ENCODE measurements at places on chromosomes 5 and 9.

GRCh38 chr5:43772458-43772763 lies 169.4 kb downstream of the NNT start:
- DNase-seq, result no peak

DNA sequence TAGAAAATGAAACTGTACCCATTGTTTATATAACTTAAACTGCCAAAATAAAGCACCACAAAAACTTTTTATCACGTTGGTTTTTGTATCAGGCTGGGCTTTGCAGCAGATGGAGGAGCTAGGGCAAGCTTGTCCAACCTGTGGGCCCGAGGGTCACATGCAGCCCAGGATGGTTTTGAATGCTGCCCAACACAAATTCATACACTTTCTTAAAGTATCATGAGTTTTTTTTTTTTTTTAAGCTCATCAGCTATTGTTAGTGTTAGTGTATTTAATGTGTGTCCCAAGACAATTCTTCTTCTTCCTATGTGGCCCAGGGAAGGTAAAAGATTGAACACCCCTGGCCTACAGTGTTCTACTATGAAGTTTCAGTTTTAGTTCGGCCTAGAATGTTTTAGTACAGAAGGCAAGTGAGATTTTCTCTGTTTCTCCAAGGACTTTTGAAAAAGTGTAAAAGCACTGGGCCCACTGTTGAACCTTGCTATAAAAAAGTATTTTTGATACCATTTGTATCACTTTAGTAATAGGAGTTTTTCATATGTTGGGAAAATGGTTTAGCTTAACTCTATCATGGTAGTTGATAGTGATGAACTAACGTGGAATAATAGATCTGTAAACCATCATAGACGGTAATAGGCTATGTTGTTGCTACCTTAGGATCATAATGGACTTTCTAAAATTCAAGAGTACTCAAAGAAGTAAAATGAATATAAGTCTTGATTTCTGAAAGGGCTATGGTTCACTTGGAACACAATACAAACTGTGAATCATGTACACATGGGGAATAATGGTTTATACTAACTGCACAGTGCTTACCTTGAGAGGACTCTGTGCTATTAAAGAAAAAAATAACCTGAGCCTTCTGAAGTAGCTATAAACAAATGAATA lies 2.9 kb downstream of the CDKN2A start:
- no peak for DNase-seq

DNA sequence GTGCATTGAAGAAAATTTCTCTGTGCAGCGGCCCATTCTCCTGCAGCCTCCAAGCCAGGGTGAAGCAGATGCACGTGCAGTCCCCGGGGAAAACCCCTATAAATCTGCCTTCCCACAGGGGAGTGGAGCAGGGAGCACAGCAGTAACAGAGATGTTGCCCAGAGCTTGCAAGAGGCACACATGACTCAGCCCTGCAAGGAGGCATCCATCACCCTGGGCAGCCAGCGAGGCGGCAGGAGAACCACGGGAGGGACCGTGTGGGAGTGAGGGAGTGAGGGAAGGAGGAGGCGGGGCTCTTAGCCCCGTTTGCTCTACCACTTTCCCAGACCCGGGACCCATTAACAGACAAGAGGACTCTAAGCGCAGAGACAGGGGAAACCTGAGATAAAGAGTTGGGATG lies 96.2 kb upstream of the ARAP3 start:
- peak; percentile 73 for DNase-seq

DNA sequence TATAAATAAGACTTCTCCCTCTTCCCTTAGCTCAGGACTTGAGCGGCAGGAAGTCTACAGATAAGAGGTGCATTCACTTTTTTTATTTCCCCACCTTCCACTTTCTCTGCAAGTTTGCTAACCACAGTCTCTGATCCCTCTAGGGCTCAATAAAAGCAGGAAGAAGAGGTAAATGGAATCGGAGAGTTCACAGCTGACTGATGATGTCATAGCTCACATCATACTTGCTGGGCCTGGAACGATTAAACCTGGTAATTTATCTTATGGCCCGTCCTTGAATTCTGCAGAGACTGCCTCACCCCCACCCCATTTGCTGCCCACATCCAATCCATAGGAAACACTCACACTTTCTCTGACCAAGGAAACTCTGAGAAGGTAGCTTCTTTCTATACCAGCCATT lies 62.9 kb downstream of the DRD1 start:
- DNase-seq, result no peak

GRCh38 chr9:110217656-110218099 lies 9.7 kb upstream of the C9orf152 start:
- DNase-seq, result peak; percentile 48

DNA sequence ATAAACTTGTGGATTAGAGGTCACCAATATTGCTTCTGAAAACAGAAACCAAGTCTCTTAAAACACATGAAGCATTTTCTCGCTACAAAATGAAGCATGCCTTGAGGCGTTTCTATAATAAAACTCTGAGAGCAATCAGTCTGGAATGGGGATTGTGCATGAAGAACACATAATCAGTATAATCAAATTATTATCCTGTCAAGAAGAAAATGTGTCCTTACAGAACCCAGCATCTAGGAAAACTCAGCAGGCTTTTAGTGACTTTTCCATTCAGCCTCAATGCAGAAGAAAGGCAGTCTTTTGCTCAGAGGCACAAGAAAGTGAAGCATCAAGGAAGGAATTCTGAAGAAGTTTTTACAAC lies 121.9 kb downstream of the CDH18 start:
- no peak for DNase-seq

DNA sequence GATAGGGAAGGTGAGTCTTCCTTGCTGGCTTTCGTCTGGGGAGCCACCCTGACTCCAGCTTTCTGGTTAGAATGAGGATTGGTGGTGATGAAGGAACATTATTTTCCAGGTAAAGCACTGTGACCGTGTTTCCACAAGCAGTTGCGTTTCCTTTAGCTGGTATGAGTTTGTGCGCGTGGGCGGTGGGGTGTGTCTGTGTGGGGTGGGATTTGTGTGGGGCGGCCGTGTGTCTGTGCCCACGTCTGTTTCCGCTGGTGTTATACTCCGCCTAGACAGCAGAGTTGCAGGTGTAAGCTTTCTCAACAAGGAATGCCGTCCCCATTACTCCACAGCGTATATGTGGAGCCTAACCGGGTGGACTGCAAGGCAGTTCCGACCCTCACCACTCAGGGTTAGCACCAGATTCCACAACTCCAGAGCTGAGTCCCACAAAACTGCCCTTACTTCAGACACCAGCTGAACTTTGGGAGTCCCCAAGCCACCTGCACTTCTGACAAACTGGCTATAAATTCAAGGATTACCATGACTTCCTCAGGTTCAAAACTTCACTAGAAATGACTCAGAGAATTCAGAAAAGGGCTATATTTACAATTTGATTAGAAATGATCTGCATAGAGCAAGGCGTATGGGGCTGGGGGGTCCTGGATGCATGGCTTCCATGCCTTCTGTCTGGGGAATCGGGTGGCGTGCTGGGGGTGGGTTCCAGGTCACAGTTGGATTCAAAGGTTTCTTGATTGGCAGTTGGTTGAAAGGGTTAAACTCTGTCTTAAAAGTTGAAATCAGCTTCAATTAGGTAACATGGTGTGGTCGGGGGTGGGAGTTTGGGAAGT lies 29.8 kb downstream of the PROP1 start:
- no peak for DNase-seq

DNA sequence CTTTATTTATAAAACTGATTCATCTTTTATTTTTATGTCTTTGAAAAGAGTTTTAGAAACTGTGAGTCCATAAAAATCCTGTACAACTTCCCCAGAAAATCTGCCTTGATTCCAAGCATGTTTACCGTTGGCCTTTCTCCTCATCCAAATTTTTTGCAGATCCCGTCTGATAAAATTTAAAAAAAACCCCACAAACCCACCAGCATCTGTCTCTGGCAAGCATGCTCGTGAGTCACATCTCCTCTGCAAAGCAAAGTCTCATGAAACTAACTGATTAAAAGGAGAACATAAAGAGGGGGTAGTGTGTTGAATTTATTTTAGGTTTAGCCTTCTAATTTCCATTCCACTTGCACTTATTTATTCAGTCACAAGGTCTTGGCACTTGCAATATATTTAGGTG lies 109.4 kb downstream of the MAT2B start:
- peak; percentile 34 for DNase-seq

DNA sequence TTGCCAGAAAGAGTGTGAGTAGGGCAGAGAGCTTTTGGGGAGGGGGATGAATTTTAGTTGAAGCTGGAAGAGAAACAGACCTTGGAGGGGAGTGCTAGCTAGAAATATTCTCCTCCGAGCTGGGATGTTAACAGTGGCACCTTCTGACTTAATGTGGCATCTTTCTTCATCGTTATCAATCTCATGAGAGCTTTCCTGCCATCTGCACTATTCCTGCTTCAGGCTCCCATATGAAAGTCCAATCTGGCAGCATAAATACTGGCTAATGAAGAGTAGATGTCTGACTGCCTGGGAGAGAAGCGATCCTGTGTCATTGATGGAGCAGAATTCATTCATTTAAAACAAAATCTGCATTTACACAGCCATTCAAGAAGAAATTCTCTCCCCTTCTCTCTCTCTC lies 284.5 kb downstream of the TMEM38B start:
- DNase-seq, result no peak

- no peak for DNase-seq
Measured at GRCh38 chr5:103444333-103445038, 118.1 kb downstream of the NUDT12 start.

- DNase-seq, result no peak
Measured at GRCh38 chr5:153212471-153212870, 278.0 kb upstream of the GRIA1 start.

DNA sequence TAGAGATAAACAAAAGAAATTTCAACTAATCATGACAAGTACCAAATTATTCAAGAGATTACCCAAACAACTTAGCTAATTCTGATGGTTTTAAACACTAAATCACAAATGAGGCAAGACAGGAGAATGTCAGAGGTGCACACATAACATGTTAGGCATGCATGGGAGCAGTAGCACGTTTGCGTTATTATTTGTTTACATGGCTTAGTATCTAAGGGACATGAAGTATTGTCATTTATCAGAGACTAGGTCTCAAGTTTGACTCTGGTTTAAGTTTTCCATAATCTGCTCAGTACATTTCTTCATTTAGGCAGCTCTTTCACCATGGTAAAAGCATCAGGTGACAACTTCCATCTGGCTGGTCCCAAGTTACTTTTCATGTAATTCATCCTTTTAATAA lies 244.1 kb upstream of the TNC start:
- DNase-seq, result no peak

- no peak for DNase-seq
Measured at GRCh38 chr5:93850311-93850710, 108.9 kb upstream of the POU5F2 start.

- no peak for DNase-seq
Measured at GRCh38 chr5:27652505-27652904, 614.1 kb upstream of the CDH9 start.

DNA sequence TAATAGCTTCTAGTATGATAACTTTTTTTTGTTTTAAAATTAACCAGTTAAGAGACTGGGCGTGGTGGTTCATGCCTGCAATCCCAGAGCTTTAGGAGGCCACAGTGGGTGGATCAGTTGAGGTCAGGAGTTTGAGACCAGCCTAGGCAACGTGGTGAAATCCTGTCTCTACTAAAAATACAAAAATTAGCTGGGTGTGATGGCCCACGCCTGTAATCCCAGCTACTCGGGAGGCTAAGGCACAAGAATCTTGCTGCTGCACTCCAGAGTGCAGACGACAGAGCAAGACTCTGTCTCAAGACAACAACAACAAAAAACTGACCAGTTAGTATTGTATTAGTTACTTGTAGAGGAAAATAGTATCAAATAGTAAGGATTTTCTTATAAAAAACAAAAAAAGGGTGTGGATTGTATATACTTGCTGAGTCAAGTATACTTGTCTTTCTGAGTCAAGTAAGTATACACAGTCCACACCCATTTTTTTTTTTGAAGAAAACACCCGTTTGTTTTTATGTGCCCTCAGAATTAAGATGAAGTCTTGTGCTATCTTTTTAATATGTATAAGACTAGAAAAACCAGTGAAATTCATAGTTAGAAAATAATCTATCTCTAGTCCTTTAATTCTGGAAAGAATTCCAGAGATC lies 25.3 kb downstream of the UBAP1 start:
- DNase-seq, result no peak

DNA sequence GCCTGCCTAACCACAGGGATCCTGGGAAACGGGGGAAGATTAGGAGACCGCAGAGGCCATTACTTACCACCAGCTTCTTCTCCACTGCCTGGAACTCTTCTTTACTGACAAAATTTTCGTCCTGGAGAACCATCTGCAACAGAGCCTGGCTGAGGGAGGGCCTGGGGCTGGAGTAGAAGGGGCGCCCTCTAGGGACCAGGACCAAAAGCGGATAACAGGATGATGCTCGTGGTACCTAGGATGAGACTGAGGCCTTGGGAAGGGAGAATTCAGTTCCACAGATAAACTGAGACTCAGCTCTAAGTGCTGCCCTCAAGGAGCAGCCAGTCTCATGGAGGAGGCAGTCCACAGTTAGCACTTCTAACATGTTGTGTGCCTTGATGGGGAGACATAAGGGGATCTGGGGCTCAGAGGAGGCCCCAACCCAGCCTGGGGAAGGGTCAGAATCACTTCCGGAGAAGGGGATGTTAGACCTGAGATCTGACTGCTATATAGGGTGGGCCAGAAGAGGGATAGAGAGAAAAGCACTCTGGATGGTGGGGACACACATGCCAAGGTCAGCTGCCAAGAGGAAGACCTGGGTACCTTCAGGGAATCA lies 1.2 kb downstream of the SPATA24 start:
- DNase-seq, result no peak

DNA sequence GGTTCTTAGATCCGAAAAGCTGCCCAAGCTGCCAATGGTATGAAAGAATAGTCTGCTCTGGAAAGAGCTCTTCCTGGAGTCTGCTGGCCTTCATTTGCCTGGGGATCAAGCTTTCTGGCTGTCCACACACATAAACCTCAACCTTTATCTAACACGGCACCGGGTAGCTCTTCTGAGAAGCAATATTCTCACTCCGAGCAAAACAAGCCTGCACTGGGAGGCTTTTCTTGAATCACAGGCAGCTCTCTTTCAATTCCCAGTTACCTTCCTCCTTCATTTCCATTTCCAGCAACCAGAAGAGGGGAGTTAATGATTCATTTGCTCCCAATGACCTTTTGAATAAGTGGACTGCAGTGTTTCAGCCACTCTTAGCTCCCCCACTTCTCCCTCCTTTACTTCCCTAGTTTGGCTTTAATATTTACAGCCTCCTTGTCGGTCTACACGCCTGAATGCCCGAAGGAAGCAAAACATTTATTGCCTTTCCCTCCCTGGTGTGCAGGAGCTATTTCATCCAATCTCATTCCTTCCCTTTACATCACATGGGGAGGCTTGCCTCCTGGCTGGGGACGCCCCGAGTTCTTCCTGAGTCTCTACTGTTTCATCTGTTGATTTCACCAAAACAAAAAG lies 187.1 kb downstream of the ARHGEF28 start:
- no peak for DNase-seq

- DNase-seq, result no peak
Measured at GRCh38 chr5:153865016-153865415, 173.7 kb downstream of the FAM114A2 start.

DNA sequence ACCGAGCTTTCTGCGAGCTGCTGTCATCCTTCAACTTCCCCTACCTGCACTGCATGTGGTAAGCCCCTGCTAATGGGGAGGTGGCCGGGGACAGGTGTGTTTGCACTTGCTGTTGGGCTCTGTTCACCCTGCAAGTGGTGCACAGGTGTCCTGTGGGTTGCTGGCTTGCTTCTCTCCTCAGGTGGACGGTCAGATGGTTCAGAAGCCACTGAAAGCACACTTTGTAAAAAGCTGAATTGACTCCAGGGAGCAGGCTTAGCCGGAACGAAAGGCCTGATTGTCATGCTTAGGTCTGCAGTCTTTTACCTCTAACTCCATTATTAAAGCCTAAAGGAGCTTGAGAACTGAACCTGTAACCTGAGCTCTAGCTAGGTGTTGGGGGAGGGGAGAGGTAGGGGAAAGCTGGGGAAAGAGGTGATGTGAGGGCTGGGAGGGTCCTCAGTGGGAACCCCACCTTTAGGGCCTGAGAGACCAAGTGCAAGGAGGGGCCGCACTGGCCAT lies 37.6 kb downstream of the ACER2 start:
- DNase-seq, result no peak

Data from fibroblast of skin of right quadriceps (primary cell).